ELR (cell line): ENCODE measurements at places on chromosomes 5 and 9.

GRCh38 chr5:102818345-102818744 lies 63.2 kb downstream of the PAM start:
- no peak for DNase-seq

GRCh38 chr9:72363908-72364678 lies 915 bp downstream of the ZFAND5 start:
- peak; percentile 71 for DNase-seq

DNA sequence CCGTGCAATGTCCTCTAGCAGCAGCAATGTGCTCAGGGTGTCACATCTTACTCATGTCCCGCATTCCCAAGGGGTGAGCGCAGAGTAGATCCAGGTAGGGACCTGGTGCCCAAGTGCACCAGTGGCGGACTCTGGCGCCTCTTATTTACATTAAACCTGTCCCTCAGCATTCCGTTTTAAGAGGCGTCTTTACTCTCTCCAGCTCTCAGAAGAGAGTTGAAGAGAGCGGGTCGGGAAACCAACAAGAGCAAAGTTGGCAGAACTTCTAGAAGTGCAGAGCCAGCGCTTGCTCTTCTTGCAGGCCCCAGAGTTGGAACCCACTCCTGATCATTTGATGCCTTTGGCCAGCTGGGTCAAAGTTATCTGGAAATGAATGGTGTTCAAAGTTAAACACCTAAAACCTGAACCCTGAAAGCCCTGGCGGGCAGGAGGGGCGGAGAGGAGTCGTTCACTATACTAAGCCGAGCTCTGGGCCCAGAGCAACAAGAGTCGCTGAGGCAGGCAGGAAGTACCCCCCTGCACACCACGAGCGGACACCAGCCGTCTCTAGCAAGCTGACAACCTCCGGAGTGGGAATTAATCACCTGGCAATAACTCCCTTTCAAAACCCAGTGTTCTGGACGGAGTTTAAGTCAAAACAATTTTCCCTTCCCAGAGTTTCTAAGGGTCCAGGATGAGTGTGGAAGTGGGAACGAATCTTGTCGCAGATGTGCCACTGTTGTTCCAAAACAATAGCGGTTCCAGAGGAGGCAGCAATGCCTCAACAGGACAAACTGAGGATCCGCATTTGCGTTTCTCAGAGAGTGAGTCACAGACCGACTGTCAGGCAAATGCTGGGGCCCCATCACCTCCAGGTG lies 122.8 kb downstream of the TMEM161B start:
- peak; percentile 2 for DNase-seq

DNA sequence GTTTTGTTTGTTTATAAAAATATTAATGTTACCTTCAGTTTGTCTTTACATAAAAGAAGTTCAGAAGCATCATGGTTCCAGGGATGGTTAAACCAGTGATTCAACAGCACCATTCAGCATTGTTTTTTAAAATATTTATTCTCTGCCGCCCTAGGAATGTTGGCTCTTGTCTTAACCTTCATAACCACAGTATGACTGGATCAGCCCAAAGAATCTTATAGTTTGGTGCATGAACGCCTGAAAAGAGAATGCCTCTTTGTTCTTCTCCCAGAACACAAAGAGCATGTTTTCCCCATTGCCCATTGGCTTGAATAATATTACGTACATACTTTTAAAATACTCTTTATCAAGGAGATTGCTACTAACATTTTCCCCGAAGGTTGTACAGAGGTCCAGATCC lies 413.4 kb downstream of the ANXA1 start:
- no peak for DNase-seq

- DNase-seq, result no peak
These were observed 75.3 kb upstream of the NR4A3 start for GRCh38 chr9:99746406-99746805.

- DNase-seq, result peak; percentile 13
These were observed 82.7 kb downstream of the DROSHA start for GRCh38 chr5:31449174-31449573.

DNA sequence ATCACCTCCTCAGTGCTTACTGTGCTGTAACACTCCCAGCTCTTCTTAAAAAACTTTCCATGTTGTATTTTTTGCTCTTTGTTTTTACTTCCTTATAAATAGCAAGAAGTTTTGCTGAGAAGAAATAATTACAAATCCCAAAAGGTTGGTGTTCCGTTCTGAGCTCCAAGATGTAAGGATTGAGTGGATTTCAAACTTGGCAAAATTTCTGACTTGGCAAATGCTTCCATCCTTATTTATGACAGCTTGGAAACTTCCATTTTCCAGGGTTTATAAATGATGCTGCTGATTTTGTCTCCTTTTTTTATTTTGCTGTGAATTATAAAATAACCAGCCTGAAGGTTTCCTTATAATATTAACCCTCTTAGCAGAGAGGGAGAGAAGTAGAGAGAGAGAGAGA lies 151.9 kb downstream of the NTRK2 start:
- no peak for DNase-seq

DNA sequence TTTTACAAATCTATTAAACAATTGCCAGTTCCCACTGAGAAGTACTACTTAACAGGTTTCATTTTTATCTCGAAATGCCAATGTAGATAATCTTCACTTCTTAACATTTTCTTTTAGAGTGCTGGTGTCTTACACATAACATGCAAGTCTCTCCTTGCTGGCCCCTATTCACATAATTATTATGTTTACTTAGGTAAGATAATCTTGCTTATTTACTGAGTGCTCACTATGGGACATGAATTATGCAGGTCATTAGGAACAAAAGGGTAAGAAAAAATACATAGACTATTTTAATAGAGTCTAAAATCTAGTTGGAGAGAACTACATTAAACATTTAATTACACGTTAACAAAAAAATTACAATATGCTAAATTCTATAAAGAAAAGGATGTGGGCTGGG lies 328.4 kb downstream of the PRR16 start:
- no peak for DNase-seq

DNA sequence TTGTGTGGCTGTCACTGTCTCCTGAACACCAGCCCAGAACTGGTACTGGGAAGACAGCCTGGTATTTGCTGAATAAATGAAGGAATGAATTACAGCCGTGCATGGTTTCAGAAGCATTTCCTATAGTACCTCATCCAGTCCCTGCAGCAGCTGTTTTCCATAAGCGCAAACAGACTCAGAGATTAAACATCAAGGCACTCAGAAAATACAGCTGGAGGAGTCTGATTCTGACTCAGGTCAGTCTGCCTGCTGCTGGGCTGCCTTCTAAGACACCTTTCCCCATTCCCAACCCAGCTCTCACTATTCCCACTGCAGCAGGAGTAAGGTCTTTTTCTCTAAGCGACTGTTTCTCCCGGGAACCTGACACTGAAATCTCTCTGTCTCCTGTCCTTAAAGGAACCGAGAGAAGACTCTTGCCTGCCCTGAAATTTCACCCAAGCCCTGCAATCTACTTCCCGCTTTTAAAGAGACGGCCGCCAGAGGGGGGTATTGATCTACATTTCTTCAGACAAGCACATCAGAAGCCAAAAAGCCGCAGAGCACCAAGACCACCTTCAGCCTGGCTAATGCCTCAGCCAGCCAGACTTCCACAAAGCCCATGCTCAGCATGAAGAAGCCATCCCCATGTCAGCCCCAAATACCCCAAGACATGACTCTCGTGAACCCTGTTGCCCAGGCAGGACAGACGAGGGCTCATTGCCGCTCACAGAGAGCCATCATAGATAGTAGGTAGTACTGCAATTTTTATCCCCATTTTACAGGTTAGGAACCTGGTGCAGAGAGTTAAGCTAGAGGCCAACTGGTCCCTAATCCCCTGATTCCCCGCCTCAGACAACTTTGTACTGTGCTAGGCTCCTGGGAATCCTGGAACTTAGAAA lies 5.4 kb upstream of the FOXI1 start:
- peak; percentile 77 for DNase-seq

DNA sequence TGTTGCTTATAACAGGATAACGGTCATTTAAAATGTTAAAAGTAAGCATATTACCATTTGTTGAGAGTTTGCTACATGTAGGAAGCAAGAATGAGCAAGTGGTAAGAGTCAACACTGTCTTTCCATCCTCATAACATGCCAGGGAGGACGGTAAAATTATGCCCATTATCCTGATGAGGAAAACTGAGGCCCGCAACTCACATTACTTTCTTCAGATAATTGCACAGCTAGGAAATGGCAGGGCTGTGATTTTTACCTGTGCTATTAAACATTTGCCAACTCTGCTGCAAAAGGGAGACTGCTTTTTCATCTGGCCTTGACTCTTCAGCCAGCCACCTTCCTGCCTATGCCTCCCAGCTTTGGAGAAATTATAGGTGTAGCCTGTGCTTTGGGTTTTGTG lies 79.8 kb upstream of the BOD1 start:
- no peak for DNase-seq

- DNase-seq, result no peak
These were observed 89.1 kb upstream of the NFIB start for GRCh38 chr9:14403081-14403480.

DNA sequence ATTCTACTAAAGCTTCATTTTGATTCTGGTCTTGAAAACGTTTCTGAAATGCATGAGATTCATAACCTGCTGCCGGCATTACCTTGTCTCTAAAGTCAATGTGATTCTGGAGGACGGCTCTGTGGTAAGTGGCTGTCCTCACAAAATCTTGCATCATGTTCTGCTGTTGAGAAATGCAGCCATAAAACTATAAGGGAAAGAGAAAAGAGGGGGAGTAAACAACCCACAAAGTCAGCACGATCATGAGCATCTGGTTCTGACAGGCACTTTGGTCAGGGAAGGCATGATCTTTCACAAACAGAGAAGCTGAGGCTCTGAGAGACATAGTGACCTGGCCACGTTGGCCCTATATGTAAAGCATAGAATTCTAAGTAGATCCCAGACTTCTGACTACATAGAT lies 168.9 kb upstream of the PUM3 start:
- DNase-seq, result no peak

- peak; percentile 93 for DNase-seq
These were observed 349.3 kb downstream of the SEMA5A start for GRCh38 chr5:9196403-9197227.

- no peak for DNase-seq
These were observed 419.6 kb downstream of the DNAH5 start for GRCh38 chr5:13524936-13525335.

GRCh38 chr9:124352616-124353015 lies 62.6 kb downstream of the PSMB7 start:
- no peak for DNase-seq

DNA sequence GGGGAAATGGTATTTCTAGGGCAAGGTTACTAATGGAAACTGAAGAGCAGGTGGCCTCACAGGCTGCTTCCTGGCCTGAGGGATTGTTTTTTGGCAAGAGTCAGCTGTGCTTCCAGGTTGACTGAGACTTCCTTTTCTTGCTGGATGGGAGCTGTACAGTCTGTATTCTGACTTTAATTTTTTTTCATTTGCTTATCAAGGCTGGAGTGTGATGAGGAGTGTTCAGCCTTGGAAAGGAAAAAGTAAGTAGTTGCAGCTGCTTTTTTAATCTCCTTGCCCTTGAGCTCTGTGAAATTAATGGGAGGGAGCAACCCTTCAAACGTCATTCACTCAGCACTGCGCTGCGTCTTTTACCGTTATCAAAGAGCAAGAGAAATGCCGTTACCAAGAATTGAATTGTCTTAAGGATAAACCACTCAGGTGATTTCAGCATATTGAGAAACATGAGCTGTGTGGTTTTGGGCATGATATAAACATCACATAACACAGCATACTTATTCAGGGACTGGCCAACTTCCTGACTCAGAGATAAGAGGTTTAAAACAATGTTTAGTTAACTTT lies 47.6 kb downstream of the AQP7 start:
- DNase-seq, result peak; percentile 26

GRCh38 chr5:137754961-137755762 lies 999 bp upstream of the HNRNPA0 start:
- DNase-seq, result no peak

DNA sequence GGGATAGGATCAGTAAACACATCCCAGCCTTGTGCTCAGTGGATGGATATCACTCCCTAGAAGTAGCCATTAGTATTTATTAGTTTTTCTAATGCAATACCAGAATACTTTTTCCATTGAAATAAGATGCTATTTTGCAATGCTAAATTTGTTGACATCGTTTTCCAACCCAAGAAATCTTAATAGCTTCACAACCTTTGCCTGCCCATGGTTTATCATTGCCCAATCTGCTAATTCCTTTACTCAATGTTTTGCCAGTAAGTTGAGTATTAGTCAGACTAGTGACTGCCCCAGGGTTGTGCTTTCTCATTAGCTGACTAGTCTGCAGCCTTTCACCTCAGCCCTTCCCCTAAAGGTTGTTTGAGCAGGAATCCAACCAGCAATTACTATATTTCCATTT lies 62.9 kb downstream of the NREP start:
- DNase-seq, result peak; percentile 54

DNA sequence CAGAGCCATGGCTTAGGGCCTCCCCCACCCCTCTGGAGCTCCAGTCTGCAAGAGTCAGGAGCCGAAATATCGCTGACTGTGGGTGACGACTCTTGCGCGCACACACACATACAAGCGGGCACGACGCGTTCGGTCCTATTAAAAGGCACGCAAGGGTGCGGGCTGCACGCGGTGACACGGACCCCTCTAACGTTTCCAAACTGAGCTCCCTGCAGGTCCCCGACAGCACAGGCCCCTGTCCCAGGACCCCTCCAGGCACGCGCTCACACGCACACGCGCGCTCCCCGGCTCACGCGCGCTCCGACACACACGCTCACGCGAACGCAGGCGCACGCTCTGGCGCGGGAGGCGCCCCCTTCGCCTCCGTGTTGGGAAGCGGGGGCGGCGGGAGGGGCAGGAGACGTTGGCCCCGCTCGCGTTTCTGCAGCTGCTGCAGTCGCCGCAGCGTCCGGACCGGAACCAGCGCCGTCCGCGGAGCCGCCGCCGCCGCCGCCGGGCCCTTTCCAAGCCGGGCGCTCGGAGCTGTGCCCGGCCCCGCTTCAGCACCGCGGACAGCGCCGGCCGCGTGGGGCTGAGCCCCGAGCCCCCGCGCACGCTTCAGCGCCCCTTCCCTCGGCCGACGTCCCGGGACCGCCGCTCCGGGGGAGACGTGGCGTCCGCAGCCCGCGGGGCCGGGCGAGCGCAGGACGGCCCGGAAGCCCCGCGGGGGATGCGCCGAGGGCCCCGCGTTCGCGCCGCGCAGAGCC lies at the start of gene GRIN1:
Gene GRIN1, plus strand, starts transcription at position 433 of the 746 bp plus-strand sequence. CDS start 333 bp downstream, outside the sequence.
- no peak for DNase-seq

DNA sequence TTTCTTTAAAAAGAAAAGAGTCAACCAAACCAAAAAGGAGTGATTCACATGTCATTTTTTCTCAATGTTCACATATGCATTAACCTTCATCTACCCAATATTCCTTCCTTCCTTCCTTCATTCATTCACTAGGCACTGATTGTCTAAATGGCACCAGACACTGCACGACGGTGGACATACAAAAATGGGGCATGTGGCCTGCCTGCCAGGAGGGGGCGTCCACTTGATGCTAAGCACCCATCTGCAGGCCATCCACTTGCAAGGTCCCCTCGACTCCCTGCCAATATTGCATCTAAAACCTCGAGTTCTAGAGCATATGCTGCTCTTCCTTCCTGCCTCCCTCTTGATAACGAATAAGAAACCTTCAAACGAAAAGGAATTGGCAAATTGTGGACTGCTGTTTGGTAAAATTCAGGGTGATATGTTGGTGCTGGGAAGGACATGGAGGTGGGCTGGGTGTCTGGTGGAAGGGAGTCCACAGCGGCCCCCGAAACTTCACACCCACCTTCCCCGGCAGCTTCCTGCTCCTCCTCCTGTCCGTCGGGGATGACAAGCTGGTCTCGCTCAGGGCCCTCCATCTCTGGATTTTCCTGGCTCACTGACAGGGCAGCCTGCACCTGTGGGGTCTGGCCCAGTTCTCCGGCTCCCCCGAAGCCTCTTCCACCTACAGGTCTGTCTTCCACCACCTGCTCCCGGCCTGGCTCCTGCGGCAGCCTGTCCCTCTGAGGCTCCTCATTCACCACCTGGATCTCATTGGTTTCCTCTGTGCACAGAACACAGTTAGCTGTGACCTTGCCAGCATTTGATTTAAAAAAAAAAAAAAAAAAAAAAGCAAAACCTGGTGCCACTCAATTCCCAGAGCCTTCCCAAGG lies 64.3 kb downstream of the GOLM1 start:
- peak; percentile 68 for DNase-seq
